ENCODE measurements at places on chromosomes 4 and X.

GRCh38 chr4:78099058-78099457 is 41.9 kb downstream of the FRAS1 start:
- DNase-seq = no peak

- DNase-seq = no peak
Observed at GRCh38 chr4:98745366-98745765, 87.0 kb upstream of the TSPAN5 start.

- no peak for DNase-seq
Observed at GRCh38 chr4:15897577-15897976, 41.0 kb downstream of the FGFBP1 start.

GRCh38 chr4:76748649-76749048 is 149.3 kb downstream of the SOWAHB start:
- DNase-seq = no peak

DNA sequence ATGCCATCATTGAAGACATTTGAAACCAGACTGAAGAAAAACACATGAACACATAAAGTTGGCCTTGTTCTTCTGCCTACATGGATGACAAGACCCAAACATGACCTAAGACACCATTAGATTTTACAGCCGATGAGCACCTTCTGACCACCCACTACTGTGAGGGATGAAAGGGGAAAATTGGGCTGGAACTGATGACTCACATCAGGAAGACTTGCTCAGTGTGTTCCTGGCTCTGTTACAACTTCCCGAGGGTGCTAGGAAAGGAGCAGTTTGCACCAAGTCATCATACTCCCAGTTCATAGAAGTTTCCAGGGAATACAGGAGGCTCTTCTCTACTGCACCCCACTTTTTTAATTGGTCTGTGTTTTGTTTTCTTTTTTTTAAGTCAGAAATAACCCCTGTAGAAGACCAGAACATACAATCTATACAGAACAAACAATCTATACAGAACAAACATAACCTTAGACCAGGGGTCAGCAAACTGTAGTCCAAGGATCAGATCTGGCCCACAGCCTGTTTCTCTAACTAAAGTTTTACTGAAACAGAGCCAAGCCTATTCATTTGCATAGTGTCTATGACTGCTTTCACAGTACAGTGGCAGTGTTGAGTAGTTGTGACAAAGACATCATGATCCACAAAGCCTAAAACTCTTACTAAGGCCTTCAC is 25.3 kb downstream of the BTC start:
- DNase-seq = no peak

GRCh38 chr4:55323375-55323774 is 22.7 kb upstream of the SRD5A3 start:
- no peak for DNase-seq

- no peak for DNase-seq
Observed at GRCh38 chr4:89913623-89914022, 19.0 kb downstream of the MMRN1 start.

DNA sequence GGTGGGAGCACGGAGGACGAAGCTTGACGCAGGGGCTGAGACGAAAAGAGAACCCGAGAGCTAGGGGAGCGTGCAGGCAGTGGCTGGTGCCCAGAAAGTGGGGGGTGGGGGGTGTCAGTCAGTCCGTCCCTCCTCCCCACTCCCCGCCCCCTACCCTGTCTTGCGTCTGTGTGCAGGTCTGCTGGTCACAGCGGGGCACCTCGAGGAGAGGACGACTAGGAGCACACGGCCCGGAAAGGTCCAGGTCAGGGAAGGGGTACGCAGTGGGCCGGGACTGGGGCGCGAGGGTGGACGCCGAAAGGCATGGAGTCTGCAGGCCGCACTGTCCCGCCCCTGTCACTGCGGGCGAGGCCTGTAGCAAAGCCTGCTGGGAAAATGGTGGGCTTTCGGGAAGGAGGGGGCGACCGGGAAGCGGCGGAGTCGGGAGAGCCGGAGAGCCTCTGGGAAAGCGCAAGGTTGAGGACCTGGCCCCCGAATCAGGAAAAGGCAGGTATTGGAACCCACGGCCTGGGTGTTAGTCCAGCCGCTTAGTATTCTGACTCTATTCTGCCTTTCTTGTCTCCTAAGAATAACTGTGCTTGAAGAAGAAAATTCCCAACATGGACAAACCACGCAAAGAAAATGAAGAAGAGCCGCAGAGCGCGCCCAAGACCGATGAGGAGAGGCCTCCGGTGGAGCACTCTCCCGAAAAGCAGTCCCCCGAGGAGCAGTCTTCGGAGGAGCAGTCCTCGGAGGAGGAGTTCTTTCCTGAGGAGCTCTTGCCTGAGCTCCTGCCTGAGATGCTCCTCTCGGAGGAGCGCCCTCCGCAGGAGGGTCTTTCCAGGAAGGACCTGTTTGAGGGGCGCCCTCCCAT is 769 bp downstream of the TCEAL1 start:
- no peak for DNase-seq

GRCh38 chrX:9884031-9884779 is 83.0 kb upstream of the CLDN34 start:
- DNase-seq = no peak

DNA sequence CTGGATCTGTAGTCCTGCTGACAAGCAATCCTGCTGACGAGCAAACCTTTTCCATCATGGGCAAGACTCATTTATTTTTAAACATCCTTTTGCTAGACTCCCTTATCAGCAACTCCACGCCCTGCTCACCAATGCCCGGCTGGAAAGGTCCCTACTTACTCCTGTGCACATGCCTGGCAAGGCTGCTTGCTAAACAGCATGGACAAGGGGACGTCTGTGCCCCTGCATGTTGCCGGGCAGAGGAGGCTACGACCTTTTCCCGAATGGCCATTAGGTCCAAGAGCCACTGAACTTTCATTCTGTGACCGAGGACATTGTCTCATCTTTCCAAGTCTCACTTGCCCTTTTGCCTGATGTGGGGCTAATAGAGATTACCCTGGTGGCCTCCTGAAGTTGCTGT is 98.6 kb downstream of the MGST2 start:
- no peak for DNase-seq

GRCh38 chr4:1035510-1035909 is 24.1 kb downstream of the FGFRL1 start:
- DNase-seq = no peak

All from stimulated activated CD8-positive, alpha-beta memory T cell treated with anti-CD3 and anti-CD28 coated beads, Interleukin-7, amount 100 ng/mL, for 1 hour (primary cell).